ENCODE measurements at places on chromosomes 6 and 20.

DNA sequence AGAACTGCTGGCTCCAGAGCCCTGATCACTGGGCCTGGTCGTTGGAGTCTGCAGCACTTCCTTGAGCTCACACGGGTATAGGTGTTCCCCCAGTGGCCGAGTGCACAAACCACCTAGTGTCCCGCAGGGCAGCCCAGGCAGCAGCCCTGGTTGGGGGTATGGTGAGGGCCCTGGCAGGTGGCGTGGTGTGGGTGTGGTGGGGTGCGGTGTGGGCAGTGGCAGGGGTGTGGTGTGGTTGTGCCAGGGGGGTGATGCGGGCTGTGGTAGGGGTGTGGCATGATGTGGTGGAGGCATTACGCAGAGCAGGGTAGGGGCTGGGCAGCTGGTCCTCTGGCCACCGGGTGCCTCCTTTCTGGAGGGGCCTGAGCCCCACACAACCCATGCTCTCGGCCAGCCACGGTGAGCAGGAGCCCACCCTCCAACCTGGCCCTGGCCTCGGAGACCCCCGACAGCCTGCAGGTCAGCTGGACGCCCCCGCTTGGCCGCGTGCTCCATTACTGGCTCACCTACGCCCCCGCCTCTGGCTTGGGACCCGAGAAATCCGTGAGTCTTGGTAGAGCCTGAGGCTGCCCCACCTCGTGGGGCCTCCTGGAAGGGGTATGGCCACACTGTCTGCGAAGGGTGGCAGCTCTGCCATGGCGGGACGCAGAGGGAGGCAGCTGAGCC, 20.5 kb downstream of the COL20A1 start:
- no peak for DNase-seq

DNA sequence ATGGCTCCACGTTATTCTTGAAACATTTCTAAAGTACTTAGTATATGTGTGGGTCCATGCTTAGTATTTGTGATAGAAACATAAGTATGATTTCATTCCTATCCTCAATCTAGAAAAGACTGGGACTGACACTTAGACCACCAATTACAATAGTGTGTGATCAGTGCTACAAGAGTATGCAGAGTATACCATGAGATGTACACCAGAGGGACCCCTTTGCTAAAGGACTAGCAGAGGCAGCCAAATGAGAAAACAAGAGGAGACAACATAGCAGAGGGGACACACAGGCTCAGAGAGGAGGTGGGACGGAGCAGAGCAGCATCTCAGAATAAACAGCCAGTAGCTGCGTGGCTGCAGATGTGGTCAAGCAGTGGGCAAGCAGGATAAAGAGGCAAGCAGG, 21.0 kb downstream of the RMND1 start:
- DNase-seq = no peak

DNA sequence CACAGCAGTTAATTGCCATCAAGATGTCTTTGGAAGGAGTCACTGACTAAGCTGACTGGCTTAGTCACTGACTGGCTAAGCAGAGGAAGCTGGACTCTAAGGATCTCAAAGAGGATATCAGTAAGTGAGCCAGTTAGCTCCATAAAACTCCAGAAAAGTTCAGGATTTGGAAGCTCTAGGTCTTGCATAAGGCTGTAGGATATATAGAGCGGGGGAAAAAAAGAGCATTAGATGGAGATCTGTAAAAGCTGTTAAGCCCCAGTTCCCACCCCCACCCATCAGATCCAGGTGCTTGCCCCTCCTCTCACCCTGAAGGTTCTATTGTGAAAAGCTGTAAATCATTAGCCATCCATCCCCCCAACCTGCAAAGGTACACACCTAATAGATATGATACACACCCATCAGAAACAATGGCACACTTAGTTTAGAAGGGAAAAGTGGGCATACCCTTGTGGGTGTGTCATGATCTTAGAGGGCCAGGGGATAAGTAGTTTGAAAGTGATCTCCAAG, 32.2 kb downstream of the CARMIL1 start:
- DNase-seq = peak; percentile 44

GRCh38 chr6:35453236-35453635, 1.1 kb downstream of the FANCE start:
- no peak for DNase-seq

DNA sequence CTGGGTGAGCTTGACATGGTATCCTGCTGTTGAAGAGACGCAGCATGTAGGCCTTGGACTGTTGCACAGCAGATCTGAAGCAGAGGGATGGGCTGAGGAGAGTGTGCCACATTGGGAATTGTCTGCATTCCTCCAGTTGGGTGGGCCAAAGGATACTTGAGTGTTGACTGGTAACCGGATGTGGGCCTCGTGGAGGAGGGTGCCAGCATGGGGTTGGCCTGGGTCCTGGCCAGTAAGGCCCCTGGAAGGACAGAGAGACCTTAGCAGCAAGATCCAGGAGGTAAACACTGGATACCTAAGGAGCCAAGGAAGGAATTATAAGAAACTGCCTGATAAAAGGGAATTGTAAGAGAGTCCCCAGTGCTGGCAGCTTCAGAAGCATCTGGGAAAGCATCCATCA, 76.9 kb downstream of the FIG4 start:
- peak; percentile 86 for DNase-seq

DNA sequence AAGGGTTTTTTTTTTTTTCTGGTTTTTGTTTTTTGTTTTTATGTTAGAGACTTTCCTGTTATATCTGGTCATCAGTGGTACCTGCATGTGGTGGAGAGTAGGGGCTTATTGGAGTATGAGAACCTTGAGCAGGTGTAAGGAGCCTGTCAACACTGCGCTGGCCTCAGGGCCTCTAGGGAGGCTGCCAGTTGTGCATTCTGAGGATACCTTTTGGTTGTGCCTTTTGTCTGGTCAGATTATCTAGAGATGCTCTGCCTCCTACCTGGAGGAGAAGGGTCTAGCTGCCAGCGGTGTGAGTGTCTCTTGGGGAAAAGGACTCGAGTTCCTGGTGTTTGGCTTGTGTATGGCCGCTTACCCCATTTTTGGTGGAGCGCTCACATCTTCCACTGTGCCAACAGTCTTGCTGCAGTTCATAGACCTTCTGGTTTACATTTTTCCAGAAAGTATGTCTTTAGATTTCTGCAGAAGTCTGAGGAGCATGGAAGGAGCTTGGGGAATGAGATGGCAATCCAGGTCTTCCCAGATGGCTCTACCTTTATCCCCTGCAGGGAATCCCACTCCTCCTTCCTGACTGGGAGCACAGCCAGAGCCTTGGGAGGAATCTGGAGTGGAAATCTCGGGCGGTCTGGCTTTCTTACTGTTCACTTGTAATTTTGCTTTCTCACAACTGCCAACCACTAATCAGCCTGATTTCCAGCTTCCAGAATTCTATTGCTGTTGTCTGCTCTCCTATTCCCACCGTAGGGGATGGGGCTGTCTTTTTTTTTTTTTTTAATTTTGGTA, 49.9 kb downstream of the PTPN1 start:
- DNase-seq = no peak

GRCh38 chr20:517221-517620, 26.4 kb downstream of the CSNK2A1 start:
- DNase-seq = no peak

DNA sequence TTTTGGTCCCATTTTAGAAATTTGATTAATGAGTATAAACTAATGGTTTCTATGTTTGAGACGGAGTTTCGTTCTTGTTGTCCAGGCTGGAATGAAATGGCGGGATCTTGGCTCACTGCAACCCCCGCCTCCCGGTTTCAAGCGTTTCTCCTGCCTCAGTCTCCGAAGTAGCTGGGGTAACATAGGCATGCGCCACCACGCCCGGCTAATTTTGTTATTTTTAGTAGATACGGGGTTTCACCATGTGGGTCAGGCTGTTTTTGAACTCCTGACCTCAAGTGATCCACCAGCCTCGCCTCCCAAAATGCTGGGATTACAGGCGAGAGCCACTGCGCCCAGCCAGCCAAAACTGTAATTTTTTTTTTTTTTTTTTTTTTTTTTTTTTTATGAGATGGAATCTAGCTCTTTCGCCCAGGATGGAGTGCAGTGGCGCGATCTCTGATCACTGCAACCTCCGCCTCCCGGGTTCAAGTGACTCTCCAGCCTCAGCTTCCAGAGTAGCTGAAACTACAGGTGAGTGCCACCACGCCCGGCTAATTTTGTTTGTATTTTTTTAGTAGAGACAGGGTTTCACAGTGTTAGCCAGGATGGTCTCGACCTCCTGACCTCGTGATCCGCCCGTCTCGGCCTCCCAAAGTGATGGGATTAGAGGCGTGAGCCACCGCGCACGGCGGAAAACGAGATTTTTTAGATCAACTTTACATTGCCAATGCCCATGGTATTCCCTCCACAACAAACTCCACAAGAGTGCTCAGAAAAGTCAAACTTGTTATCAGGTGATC, 127.8 kb downstream of the HFE start:
- no peak for DNase-seq

GRCh38 chr6:83168556-83168955, 24.5 kb downstream of the PGM3 start:
- DNase-seq = no peak

GRCh38 chr20:51488331-51488730, 54.2 kb downstream of the NFATC2 start:
- no peak for DNase-seq
